ENCODE measurements at places on chromosomes 2 and 18.
A peak's percentile ranks its signal among the peaks of the same experiment; 100 is the strongest.

- no peak for DNase-seq
These were observed 15.3 kb downstream of the SCN9A start for GRCh38 chr2:166360426-166360825.

- DNase-seq, result no peak
These were observed 293.9 kb upstream of the DCC start for GRCh38 chr18:52045946-52046675.

DNA sequence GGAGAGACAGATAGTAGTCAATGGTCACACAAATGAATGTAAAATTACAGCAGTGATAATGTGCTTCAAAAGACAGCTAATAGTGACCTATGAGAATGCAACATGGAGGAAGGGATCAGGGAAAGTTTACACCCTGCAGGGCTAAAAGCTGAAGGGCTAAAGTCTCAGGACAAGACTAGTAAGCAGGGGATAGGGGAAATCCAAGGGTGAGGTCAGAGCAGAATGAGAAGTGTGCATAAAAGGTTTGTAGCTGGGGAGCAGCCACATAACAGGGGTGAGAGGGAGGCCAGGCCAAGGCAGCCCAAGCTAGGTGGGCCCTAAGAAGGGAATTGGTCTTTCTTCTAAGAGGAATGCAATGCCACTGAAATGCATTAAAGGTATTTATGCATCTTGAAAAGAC is 746.3 kb downstream of the SATB2 start:
- no peak for DNase-seq

DNA sequence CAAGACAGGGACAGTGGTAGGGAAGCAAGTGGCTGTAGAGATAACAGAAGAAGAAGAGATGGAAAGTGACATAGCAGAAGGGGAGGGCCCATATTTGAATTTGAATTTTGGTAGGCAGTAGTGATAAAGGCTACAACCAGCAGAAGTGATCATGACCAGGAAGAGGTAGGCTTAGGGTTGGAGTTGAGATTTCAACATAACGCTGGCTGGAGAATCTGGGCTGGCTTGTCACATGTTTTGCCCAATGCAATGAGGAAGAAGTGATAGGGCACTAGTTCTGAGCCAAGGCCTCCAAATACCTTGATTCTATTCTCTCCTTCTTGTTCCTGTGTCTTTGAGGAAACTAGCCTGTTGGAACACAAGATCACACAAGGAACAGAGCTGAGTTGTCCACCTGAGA is 69.4 kb downstream of the SCG2 start:
- no peak for DNase-seq

- no peak for DNase-seq
These were observed 561.9 kb downstream of the ARHGAP15 start for GRCh38 chr2:143691121-143691520.

GRCh38 chr2:156522864-156523440 is 86.8 kb downstream of the GPD2 start:
- no peak for DNase-seq

- no peak for DNase-seq
These were observed 643.6 kb upstream of the DDX18 start for GRCh38 chr2:117170897-117171296.

GRCh38 chr2:39491653-39492052 is 54.6 kb upstream of the MAP4K3 start:
- DNase-seq, result no peak

- no peak for DNase-seq
These were observed 188.0 kb upstream of the REV1 start for GRCh38 chr2:99677814-99678213.

DNA sequence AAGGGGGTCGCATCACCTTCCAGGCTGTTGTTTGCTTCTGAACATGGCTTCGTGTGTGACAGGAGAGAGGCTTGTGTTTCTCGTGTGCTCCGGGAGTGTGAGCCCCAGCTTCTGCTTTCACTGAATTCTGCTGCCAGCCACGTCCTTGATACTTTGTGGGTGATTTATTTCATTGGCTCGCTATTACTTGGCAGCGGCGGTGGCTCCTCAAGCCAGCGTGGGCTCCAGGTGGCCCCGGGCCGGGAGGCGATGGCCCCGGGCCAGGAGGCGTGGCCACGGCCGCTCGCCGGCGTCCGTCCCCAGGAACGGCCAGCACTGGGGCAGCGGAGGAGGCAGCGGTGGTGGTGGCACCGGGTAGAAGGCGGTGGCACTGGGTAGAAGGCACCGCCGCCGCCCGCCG is 63.1 kb downstream of the NAPG start:
- no peak for DNase-seq

- peak; percentile 57 for DNase-seq
These were observed 159.4 kb downstream of the TPO start for GRCh38 chr2:1572638-1573037.

DNA sequence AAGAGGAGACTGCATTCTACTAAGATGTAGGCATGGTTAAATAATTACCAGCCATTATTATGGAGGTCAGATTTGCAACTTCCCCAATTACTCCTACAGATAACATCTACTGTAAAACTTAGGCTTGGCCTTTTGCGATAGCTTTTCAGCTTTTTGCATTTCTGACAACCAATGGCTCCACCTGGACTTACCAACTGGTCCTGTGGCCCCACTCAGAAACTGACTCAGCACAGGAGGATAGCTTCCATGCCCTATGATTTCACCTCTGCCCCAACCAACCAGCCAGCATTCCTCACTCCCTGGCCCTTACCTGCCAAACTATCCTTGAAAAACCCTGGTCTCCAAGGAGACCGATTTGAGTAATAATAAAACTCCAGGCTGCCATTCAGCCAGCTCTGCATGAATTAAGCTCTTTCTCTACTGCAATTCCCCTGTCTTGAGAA is 28.2 kb downstream of the TUBB6 start:
- no peak for DNase-seq

GRCh38 chr18:63970809-63971205 is 926 bp downstream of the SERPINB8 start:
- peak; percentile 77 for DNase-seq

- peak; percentile 45 for DNase-seq
These were observed at the start of the genes COL4A3 and COL4A4 for GRCh38 chr2:227163998-227164762. Gene COL4A3, plus strand, starts transcription at chr2:227164624. Its CDS starts 103 bp downstream, at chr2:227164727. Gene COL4A4, minus strand, starts transcription at chr2:227164205. Its CDS starts 16,722 bp downstream, at chr2:227147483.

DNA sequence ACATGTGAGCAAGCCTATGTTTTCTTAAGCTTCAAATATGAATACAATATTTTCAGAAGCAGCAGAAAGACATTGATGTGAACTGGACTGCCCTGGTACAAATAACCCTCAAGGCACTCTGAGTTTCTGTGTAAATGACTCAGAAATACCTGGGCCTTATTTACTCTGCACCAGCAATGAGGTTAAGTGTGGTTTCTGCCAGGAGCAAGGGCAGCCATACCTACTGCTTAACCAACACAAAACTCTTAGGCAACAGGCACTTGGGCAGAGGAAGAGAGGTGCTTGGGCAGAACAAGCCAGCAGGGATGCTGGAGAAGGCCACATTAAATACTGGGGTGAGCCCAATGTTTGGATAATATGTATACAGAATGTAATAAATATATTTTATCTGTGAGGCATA is 29.4 kb upstream of the ARL5A start:
- DNase-seq, result no peak

DNA sequence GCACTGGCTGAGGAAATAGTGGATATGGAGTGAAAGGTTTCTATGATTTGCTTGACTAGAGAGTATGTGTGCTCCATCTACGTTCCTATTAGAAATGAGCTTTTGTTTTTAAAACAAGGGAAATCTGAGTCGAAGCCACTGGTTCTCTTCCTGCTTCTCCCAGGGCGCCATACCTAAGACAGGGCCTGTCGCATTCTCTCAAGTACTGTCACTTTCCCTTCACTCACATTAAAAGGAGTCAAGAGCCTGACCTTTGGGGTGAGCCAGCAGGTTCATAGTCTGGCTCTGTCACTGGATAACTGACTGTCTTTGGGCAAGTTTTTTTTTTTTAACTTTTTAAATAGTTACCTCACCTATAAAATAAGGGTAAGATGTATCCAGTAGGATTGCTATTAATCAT is 121.0 kb downstream of the MAP3K20 start:
- DNase-seq, result no peak

- no peak for DNase-seq
These were observed 21.2 kb downstream of the E2F6 start for GRCh38 chr2:11444737-11445136.

GRCh38 chr2:225124311-225125017 is 82.2 kb upstream of the DOCK10 start:
- no peak for DNase-seq

- DNase-seq, result no peak
These were observed 113.5 kb upstream of the NDUFV2 start for GRCh38 chr18:8989017-8989416.

- no peak for DNase-seq
These were observed 106.1 kb downstream of the ICA1L start for GRCh38 chr2:202765436-202765835.

GRCh38 chr2:85651097-85651496 is 16.9 kb downstream of the SFTPB start:
- DNase-seq, result no peak

DNA sequence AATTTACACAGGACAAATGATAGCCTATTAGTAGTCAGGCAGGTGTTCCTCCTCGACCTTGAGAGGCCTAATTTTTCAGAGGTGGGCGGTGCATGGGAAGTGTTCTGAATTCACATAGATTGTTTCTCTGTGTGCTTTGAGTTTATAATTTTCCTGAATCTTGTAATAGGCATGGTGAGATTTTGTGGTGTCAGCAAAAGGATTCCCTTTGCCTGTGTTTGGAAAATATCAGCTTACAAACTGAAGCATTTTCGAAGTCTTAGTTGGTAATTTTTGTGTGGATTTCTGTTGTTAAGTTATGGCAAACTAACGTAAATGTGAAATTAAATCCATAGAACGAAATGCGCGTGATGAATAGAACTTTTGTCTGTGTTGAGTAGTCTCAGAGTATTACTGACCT is 194.0 kb upstream of the RBMS1 start:
- no peak for DNase-seq

All from EL (cell line).